ENCODE measurements at places on chromosomes 11 and 22. TPM values are rescaled to one million over a fixed set of nuclear protein-coding genes. Genes with fewer than 3 reads are reported as not detected.

Gene RASD2
- 0.41 TPM for polyA plus RNA-seq

Gene HTR3B
- polyA plus RNA-seq, result not detected

Gene OR52E1
- not detected for polyA plus RNA-seq

Gene PRSS23
- 58.0 TPM for polyA plus RNA-seq

Gene SPTY2D1
- polyA plus RNA-seq, result 13.7 TPM

Gene CRYBA4
- not detected for polyA plus RNA-seq

Gene GLB1L2
- 0.11 TPM for polyA plus RNA-seq

Gene LRRC55
- polyA plus RNA-seq, result not detected

Gene BSCL2
- polyA plus RNA-seq, result 63.7 TPM

Gene SLC16A8
- 0.11 TPM for polyA plus RNA-seq

Measured in AG04450 (cell line).